Stimulated activated CD8-positive, alpha-beta memory T cell treated with anti-CD3 and anti-CD28 coated beads, Interleukin-4, amount 100 ng/mL, for 4 hours (primary cell): ENCODE measurements at places on chromosomes 5 and 9.

- DNase-seq, result no peak
Measured at GRCh38 chr5:158903006-158903405, 196.7 kb downstream of the EBF1 start.

DNA sequence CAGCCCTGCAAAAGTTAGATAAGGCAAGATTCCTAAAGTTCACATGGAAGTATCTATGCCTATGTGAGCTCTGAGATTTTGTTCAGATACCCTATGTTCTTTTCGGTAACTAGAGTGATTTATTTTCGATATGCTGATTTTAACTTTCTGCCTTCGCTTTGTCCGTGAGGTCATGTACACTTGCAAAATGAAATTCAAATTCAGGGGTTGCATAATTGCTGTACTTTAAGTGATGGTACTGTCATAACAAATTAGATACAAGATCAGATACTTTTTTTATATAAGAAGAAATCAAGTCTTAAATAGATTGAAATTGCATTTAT lies 350 bp upstream of the ECPAS start:
- no peak for DNase-seq

DNA sequence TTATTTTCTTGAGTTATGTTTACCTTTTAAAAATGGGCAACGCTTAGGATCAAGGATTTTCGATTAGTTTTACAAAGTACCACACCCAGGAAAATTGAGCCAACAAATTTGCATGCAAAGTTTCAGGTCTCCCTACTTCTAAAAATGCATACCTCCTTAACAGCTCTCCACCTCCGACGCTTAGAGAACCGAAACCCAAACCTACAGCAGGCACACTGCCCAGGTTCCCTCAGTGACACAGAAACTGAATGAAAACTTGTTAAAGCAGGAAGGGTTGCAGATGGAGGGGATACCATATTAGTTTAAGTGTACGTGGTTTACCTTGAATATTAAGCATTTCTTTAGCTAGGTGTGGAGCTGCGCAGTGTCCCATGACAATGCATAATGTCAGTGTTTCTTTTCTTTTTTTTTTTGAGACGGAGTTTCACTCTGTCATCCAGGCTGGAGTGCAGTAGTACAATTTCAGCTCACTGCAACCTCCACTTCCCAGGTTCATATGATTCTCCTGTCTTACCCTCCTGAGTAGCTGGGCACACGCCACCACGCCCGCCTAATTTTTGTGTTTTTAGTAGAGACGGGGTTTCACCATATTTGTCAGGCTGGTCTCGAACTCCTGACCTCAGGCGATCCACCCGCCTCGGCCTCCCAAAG lies 1.6 kb upstream of the SUB1 start:
- no peak for DNase-seq

GRCh38 chr5:141521244-141521781 lies 32.4 kb downstream of the PCDHGC5 start:
- no peak for DNase-seq

GRCh38 chr9:126363847-126364671 lies 37.4 kb downstream of the MVB12B start:
- DNase-seq, result no peak

- DNase-seq, result no peak
Measured at GRCh38 chr5:139976703-139977102, 66.4 kb downstream of the NRG2 start.

- DNase-seq, result no peak
Measured at GRCh38 chr5:19734776-19735175, 253.2 kb downstream of the CDH18 start.

DNA sequence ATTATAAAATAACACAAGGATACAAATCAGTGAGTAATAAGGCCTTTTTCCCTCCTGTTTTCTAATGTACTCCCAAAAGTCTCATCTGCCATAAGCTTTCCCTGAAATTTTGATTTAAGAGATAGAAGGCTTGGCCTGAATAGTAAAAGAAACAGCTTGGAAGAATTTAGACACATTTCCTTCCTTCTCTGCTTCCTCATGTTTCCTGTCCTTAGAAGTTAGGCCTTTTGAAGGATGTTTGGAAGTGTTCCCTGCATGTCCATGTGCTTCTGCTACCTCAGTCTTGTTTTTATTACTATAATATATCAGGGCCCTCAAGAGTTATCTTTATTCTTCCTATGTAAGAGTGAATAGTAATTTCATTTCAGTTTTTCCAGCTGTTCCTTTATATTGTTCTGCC lies 242.7 kb downstream of the DEPDC1B start:
- DNase-seq, result no peak

DNA sequence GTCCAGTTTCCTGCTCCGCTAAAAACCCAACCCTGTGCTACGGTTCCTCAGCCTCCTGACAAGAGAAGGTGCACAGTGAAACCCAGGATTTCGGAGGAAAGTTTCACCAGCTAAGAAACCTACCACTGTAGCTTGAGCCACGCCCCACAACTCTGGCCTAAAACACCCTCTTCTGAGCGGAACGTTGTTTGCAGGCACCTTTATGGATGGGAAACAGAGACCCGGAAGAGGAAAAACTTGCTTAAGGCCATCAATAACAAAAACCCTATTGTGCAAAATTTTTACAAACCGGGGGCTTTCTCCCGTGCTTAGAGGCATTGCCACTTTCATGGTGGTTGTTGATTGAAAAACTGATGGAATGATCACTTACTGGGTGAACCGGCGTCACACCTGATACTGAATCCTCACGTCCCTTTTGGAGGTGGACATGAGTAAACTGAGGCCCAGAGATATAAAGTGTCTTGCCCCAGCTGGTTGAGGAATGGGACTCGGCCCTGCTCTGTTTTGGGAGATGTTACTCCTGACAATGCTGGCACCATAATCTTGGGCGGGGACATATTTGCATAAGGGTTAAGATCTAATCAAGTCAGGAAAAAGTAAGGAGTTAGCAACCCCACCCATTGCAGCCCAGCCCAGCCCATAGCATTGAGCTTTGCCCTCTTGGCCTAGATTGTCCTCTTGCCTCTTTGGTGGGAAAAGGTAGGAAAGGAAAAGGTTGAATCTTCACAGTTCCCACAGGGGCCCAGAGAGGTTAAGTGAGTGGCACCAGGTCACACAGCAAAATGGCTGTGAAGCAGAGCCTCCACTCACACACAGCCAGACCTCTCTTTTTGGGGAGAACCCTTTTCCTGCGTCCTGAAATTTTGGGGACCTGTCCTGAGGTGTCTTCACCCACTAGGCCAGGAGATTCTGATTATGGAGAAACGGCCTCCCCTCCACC lies 23.2 kb upstream of the PTGS1 start:
- no peak for DNase-seq

DNA sequence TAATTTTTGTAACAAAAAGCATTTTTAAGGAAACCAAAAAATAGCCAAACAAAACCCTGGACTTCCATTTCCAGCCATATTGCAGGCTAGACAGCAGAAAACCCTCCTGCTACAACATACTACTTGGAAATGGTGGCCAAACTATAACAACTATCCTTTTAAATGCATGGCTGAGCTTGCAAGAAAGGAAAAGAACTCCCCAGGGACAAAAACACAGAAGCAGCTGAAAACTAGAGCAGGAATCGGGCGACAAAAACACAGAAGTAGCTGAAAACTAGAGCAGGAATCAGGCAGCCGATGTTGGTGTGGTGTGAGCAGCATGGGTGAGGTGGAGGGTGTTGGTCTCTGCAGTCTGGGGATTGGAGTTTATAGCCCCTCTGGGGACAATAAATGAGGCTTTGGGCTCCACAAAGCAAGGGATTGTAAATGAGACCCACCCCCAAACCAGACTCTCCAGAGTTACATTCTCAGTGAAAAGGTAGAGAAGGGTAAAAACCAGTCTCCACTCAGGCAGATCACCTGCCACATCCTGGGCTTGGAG lies 95.2 kb downstream of the C9orf50 start:
- DNase-seq, result no peak

GRCh38 chr5:22899341-22899740 lies 46.2 kb upstream of the CDH12 start:
- DNase-seq, result no peak
